ENCODE measurements at places on chromosomes 3 and 15.

DNA sequence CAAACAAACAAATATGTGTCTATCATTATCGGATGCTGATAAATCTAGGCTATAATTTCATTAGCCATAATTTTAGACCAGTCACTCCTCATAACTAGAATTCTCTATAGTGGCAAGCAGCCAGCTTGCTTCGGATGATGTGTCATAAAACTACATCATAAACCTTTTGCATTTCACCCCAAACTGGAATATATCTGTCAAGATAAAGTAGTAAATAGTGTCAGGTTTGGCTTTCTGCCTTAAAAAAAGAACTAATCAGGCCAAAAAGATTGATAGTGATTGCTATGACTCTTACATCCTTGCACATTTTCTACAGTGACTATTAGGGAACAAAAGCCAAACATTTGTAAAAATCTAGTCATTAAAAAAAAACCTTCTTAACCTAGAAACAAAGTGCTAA, 51.0 kb downstream of the DPPA2 start:
- no peak for DNase-seq

- no peak for DNase-seq
Measured at GRCh38 chr3:175383371-175383770, 524.2 kb downstream of the NAALADL2 start.

DNA sequence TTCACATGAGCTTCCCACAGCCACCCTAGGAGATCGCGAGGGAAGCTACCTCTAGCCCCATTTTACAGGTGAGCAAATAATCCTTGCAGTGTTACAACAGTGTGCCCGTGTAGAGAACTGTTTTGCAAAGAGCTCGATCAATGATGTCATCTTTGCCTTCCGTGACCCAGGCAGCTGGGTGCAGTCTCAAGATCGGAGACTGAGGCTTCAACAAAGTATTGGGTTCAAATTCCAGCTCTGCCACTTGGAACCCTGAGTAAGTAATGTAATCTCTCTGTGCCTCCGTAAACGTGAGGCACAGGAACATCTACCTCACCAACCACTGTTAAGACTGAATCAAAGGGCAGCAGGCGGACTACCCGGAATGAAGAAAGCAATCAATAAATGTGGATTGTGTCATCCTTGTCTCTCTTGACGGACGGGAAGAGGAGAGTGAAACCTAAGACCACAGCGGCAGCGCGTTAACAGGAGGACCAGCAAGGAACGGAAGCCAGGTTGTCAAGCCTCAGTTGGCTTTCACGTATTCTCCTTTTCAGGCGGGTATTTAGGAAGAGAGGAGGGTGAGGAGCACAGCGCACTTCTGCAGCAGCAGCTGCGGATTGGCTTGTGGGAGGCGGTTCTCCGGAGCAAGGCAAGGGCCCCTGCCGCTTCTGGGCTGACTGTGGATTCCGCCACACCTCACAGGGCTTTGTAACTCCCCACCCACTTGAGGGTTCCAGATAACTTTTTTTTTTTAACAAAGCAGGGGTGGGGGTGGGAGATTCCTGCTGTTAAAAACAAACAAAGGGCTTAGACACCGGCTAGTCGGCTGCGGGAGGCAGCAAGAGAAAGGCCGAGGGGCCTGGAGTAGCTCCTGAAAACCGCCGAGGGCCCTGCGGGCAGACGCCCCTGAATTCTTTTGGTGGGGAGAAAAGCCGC, 1.5 kb upstream of the SMAD3 start:
- DNase-seq: no peak

DNA sequence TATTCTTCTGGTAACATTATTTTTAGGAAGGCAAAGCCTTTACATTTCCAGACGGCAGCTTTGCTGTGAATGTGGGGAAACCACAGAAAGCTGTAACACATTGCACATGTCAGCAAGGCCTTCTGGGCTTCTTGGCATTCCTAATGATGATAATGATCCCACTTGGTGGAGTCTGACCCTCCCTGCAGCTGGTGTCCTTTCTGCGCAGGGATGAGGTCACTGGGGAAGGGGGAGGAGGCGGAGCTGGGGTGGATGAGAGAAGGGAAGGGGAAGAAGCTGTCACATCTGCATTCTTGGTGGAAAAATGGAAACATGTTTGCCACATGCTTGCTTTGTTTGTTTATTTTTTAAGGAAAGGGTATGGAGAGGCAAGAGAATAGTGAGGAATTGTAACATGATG, 68.6 kb downstream of the FILIP1L start:
- DNase-seq: no peak

DNA sequence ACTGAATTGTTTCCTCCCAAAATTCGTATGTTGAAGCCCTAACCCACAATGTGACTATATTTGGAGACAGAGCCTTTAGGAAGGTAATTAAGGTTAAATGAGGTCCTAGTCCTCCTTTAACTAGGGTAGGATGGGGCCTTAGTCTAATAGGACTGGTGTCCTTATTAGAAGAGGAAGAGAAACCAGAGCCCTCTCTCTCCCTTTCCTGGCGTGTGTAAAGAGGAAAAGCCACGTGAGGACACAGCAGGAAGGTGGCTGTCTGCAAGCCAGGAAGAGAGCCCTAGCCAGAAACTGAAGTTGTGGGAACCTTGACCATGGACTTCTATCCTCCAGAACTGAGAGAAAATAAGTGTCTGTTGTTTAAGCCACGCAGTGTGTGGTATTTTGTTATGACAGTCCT, 94.3 kb downstream of the OXNAD1 start:
- DNase-seq: no peak

DNA sequence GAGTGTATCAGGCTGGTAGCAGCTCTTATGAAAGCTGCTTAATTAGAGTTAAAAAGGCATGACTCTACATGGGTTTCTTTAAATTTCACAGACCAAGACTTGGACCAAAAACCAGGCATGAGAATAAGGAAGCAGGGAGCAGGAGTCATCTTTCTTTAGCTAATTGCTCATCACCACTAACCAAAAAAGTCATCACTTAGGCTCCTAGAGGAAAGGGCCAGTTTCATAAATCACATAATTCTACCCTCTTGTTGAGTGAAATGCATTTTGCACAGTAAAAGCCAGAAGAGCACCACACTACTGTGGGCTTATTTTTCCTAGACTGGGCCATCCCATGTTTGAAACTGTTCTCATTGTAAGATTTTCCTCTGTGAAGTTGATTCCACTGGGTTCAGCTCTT, 175.6 kb downstream of the GREM1 start:
- no peak for DNase-seq

GRCh38 chr3:186643493-186643892, 3.3 kb downstream of the FETUB start:
- DNase-seq: no peak

GRCh38 chr3:14210290-14210688, 31.7 kb downstream of the LSM3 start:
- no peak for DNase-seq

DNA sequence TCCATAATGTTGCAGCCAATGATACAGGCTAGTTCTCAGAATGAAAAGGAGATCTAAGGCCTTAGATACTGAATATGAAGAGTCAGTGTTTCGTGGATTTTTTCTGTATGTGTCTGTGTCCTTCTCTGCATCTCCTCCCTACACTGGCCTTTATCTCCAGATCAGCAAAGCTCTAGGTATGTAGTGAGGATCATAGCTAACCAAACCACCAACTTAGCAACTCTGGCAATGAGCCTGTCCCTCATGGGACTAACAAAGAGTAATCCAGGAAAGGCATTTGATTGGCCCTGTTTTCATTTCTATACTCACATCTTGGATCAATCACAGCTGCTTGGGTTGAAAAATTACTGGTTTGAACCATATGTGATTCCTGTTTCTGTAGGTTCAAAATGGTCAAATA, 18.6 kb upstream of the CNTN3 start:
- no peak for DNase-seq

All from NCI-H1436 treated with DMSO at 0.1 percent for 48 hours (cell line).